ENCODE measurements at places on chromosomes 3 and 15. TPM values are rescaled to one million over a fixed set of nuclear protein-coding genes. Genes with fewer than 3 reads are reported as not detected.

The SNX22 gene
- not detected for total RNA-seq

The HIGD2B gene
- not detected for total RNA-seq

The TGM4 gene
- 1.2 TPM for total RNA-seq

The SIDT1 gene
- total RNA-seq: 18.4 TPM

GRCh38 chr3:58137306-58137705, 73.5 kb downstream of the DNASE1L3 start:
- DNase-seq: no peak

DNA sequence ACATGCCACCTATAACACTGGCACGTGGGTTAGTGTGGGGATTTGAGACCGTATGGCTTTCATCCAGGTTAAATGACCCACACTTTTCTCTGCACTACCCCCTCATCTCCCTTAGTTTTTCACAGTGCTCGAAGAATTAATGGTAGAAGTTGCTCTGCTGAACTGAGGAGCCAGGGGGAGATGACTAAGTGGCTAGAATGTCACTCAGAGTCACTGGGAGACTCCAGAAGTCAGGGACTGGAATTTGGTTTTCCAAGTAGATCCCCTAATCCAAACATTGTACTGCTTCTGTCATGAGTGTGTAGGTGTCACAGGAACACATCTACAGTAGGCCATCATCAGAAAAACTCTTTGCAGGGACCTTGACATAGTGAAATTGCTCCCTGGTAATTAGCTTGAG, 181.0 kb upstream of the RASGRP1 start:
- DNase-seq: no peak

GRCh38 chr3:16364963-16365362, 100.0 kb downstream of the OXNAD1 start:
- DNase-seq: no peak

- DNase-seq: no peak
Observed at GRCh38 chr3:8903191-8903590, 60.1 kb downstream of the RAD18 start.

GRCh38 chr3:139358841-139359562, 15.2 kb downstream of the MRPS22 start:
- no peak for DNase-seq

DNA sequence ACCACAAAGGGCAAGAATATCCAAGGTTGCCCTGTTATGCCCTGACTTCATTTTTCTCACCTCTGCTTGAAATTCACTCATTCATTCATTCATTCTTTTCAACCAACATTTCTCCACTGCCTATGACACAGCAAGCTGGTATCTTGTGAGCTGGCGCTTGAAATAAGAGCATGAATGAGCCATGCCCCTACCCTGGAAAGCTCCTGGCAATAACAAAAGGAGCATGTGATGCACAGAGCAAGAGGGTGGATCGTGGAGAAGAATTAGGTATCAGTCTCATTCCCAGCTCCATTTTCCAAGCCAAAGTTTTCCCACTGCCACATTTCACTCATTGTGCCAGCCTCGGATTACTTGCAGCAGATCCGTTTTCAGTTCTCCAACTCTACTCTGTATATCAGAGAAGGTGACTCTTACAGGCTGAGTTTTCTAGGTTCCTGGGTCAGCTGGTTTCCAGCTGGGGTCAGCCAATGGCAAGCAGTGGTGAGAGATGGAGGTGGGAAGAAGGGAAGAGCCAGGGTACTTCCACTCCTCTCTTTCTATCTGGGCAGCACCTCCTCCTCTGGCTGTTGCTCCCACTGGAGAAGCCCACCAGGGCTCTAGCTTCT, 144.8 kb downstream of the SUCLG2 start:
- DNase-seq: no peak

DNA sequence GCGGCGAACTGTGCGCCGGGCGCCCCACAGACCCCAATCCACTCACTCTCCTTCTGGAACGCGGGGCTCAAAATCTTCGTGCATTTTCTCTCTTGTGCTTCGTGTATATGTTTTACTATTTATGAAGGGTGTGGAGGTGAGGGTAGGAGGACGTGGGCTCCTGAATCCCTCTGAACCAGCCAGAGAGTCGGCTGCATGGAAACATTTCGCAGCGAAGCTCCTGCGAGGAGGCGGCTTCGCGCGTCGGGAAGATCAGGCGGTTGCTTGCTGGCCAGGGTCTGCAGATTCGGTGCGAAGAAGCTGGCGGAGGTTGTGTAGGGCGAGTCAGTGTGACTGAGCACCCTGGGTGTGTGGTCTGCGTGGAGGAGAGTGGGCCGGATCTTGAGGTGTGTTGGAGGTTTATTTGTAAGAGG, 1.1 kb downstream of the CNTN4 start:
- DNase-seq: no peak

All from PC-3 (cell line).